ENCODE measurements at places on chromosomes 16 and 17. TPM values are rescaled to one million over a fixed set of nuclear protein-coding genes. Genes with fewer than 3 reads are reported as not detected.

GRCh38 chr16:14056970-14057369 lies 14.1 kb upstream of the MRTFB start:
- no peak for DNase-seq

- DNase-seq: no peak
Observed at GRCh38 chr17:75970011-75970523, 8.9 kb downstream of the ACOX1 start.

- peak; percentile 61 for DNase-seq
Observed at GRCh38 chr16:81618661-81619060, 160.4 kb upstream of the PLCG2 start.

GRCh38 chr16:72552654-72553053 lies 380.7 kb upstream of the PMFBP1 start:
- DNase-seq: no peak

DNA sequence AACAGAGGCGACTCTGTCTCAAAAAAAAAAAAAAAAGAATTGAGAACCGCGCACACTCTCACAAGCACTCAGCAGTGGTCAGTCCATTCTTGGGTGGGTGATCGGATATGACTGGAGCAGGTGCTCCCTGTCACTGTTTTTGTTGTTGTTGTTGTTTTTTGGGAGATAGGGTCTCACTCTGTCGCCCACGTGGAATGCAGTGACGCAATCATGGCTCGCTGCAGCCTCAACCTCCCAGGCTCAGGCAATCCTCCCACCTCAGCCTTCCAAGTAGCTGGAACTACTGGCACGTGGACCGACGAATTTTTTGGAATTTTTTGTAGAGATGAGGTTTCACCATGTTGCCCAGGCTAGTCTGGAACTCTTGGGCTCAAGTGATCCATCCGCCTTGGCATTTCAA lies 30.0 kb downstream of the RAB11FIP3 start:
- DNase-seq: no peak

DNA sequence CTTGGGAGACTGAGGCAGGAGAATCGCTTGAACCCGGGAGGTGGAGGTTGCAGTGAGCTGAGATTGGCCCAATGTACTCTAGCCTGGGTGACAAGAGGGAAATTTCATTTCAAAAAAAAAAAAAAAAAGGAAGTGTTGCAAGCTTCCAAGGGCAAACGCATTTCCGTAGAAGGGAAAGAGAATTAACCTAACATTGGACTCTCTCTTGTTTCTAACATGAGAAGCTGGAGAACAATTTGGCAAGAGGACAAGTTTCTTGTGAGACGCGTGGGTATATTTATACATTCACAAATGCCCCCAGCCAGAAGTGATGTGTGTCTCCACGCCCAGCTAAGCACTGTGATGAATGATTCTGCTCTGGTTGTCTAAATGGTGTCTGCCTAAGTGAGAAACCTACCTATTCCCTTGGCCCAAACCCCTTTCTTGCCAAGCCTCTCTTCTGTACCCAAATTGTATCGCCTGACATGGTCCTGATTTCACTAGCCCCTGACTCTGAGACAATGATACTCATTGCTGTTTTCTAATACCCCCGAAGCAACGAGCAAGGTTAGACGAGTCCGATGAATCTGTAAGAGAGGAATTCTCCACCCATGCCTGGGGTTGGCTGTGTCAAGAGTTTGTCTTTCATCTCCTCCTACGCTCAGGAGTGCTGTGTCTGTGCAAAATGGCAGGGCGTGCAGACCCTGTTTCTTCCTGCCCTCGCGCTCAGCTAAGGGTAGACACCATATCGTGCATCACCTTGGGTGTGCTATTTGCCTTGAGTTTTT lies 14.2 kb upstream of the ST6GALNAC2 start:
- DNase-seq: no peak

DNA sequence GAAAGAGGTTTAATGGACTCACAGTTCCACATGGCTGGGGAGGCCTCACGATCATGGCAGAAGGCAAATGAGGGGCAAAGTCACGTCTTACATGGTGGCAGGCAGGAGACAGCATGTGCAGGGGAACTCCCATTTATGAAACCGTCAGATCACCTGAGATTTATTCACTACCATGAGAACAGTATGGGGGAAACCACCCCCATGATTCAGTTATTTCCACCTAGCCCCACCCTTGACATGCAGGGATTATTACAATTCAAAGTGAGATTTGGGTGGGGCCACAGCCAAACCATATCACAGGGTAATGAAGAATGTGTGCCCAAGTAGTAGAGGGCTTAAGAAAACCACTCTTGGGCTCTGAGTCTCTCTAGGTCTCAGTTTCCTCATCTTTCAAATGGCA lies 85.1 kb downstream of the PRKCB start:
- no peak for DNase-seq

GRCh38 chr16:48533931-48534330 lies 76.0 kb downstream of the N4BP1 start:
- DNase-seq: no peak

GRCh38 chr17:57696050-57696449 lies 49.0 kb downstream of the CCDC182 start:
- DNase-seq: no peak

DNA sequence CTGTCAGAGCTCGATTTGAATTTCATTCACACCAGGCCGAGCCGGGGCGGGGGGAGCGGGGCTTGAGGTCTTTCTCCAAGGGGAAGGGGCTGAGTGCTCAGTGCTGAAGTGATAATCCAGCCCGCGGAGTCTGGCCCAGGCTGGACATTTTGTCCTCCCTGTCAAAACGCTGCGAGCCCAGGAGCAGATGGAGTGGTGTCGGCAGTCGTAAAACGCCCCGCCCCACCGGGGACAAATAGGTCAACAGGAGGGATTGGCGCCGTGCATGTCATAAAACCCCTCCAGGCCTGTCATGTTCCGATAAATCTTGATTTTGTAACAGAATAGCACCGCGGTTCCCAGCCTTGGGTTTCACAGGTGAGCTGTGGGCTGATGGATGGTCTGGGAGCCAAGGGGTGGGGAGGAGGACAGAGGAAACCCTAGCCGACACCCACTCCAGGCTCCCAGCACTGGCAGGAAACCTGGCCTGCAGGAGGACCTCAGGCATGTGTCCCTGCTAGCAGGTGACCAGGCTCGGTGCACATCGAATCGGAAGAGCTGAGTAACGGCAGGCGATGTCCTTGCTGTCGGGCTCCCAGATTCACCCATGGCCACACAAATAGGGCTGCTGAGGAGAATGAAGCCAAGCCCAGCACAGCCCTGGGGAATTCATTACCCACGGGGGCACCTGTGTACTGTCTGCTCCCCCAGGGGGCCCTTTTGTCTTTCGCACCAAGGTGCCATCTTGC lies 341.4 kb downstream of the FOXL1 start:
- no peak for DNase-seq

GRCh38 chr16:87445486-87445885 lies 47.3 kb downstream of the ZCCHC14 start:
- DNase-seq: no peak

GRCh38 chr16:89358030-89359005 lies 132.0 kb downstream of the ANKRD11 start:
- no peak for DNase-seq

DNA sequence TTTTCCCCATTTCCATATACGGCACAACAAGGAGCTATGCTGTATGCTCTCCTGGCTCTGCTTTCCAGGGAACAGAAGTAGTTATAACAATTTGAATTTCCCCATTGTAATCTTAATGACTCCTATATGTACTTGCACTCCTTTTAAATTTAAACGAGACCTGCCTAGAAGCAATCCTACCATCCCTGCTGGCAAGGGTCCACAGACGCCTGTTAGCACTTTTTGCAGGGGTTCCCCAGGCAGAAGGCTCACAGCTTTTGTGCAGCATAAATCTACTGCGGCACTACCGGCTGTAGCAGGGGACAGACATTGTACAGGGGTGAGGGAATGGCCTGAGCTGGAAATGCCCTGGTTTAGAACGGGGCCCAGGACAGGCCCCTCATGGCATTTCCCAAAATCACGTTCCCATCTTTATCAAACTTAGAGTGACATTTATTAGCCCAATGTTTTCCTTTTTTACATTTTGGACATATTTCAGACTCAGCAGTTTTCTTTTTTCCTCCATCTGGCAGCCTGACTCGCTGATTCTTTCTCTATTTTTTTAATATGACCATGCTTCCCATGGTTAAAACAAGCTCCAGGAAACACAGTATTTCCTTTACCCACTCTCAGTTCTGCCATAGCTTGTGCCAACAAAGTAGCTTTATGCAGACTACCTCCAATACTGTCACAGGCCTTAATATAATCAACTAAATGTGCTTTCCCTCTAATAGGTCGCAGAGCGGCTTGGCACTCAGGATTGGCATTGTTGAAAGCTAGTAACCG lies 35.4 kb upstream of the USP22 start:
- no peak for DNase-seq

DNA sequence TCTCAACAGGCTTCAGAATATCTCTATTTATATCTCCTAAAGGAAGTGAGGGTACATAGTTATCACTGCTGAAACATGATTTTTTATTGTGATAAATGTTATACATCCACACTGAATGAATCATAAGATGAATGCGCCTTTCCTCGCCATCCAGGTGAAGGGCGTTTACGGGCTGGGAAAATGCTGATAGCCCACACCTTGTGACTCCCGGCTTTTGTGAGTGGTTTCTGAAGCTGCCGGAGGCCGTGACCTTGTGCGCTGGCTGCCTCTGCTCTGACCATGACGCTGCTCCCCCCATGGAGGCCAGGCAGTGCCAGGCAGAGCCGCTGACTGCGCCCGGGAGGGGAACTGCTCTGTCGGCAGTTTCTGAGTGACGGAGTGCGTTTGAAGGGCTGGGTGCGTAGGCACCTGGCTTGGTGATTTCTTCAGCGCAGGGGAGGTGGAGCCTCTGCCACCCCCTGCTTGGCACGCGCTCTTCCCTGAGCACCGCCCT lies 97.2 kb downstream of the RAP1GAP2 start:
- DNase-seq: no peak

GRCh38 chr16:73056448-73056847 lies 8.5 kb upstream of the ZFHX3 start:
- DNase-seq: no peak

The MRPL12 gene
- 4.9 TPM for total RNA-seq

The CD300E gene
- total RNA-seq: under 0.01 TPM

The DYNLRB2 gene
- not detected for total RNA-seq

The RASD1 gene
- 11.0 TPM for total RNA-seq

The TMC7 gene
- 3.3 TPM for total RNA-seq

The CTNS gene
- 5.7 TPM for total RNA-seq
